T-helper 2 cell (primary cell): ENCODE measurements at places on chromosomes 5 and 9.
A peak's percentile ranks its signal among the peaks of the same experiment; 100 is the strongest.

DNA sequence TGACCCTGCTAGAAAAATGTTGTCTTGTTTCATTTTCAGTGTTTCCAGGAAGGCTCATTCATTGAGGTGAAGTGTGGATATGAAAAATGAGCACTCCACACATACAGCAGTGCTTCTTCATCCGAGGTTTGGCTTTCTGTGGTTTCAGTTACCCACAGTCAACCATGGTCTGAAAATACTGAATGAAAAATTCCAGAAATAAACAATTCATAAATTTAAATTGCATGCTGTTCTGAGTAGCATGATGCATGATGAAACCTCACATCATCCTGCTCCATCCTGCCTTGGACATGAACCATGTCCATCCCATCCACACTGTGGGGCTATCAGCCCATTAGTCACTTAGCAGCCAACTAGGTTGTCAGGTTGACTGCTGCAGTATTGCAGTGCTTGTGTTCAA is 10.4 kb upstream of the SLC45A2 start:
- no peak for DNase-seq

GRCh38 chr5:22889720-22890119 is 36.6 kb upstream of the CDH12 start:
- no peak for DNase-seq

DNA sequence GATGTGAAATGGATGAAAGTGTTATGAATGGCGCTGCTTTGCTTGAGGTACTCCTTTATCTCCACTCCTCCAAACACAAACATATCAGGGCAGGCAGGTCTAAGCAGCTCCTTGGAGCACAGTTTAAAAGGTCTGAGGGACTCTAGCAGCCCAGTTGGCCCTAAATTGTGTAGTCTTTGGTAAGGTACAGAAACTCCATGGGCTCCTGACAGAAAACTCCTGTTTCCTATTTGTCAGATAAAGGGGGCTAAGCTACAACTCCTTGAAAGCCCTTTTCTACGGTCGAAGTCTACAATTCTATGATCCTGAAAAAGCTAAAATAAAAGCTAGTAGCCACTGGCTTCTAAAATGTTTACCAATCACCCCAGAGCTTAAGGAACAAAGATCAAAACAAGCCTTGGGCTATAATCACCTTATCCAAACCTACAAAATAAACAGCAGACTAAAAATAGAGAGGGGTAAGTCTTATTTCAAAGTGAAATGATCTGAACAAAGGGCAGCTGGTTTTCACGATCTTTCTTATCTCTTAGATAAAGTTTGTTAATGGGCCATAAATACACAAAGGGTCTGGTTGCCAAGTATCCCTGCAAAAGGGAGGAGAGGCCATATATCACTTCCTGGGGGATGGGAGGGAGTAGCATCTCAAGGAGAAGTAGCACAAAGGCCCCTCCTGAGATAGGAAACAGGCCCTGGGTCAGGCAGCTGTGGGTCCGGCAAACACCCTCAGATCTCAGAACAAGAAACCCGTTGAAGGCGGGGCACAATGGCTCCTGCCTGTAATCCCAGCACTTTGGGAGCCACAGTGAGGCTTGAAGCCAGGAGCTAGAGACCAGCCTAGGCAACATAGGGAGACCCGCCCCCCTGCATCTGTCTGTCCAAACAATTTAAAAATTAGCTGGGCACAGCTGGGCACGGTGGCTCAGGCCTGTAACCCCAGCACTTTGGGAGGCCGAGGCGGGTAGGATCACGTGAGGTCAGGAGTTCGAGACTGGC is 28.3 kb upstream of the DENND4C start:
- no peak for DNase-seq

DNA sequence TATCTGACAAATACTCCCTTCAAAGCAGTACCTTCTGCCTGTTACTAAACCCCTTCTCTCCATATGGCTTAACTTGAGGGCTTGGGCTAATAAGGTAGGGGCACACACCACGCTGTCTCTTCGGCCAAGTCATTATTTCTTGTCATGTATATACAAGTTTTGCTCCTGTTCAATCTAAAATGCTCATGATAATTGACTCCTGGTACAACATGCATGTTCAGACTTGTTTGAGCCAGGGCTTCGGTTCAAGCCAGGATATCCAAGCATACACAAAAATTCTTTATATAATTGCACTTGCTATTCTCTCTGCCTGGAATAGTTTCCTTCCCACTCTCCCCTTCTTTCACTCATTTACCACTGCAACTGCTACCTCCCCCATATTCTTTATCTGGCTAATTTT is 756.0 kb upstream of the C9orf72 start:
- DNase-seq, result no peak

DNA sequence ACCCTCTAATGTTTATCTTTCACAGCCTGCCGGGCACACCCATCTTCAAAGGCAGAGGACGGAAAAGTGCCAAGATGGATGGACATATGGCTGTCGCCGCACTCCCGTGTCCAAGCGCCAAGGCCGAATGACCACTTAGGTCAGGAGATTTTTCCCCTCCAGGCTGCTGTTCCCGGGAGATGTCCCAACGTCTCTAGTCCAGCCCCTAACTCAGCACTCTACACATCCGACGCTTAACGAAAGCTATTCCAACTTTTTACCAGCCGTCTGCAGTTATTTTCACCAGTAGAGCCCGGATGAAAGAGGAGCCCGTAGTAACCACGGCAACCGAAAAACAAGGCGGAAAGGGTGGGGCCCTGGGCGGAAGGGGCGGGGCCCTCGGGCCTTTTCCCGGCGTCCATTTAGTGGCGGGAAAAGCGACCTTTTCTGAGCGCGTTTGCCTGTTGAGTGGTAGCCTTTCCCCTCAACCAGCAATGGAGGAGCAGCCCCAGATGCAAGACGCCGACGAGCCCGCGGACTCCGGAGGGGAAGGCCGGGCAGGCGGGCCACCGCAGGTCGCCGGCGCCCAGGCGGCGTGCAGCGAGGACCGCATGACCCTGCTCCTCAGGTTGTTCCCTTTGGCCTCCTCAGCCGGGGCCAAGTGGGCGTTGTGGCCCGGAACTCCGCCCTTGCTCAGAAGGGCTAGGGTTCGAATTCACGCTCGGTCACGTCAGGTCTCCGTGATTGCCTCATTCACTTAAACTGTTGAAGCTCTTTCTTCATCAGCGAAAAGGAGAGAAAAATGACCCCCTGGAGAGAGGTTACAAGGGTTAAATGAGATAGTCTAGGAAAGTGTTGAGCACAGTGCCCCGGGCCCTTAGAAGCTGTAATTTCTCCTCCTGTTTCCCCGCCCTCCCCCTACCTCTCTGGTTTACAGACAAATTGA is at the start of gene CENPH:
Gene CENPH (plus strand): TSS at position 422 of the 925 bp plus-strand sequence. CDS start 52 bp downstream, at position 474.
- peak; percentile 83 for DNase-seq

DNA sequence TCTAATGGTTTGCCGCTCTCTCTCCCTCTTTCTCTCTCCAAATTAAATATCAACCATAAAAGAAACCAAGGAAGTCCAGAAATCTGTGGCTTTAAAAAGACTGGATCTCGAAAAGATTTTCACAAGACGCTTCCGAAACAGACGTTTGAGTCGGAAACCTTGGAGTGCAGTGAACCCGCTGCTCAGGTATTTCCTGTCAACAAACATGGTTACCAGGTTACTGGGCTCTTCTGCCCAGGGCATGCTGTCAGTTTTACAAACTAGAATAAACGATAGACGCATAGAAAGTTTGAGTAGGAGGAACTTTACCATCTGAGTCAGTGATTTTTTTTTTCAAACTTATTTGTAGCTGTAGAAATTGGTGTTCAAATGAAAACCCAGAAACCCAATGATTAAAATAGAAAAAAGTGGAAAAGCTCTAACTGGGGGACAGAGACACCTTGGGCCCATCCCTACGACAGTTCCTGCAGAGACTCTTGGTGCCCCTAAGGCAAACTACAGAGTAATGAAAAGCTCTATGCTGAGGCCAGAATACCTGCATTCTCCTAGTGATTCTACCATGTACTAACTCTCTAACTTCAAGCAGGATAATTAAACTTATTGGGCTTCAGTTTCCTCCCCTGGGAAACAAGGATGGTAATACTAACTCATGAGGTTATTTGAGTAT is 90.0 kb downstream of the DOCK8 start:
- peak; percentile 55 for DNase-seq

GRCh38 chr5:144072518-144072927 is 97.9 kb downstream of the YIPF5 start:
- no peak for DNase-seq

DNA sequence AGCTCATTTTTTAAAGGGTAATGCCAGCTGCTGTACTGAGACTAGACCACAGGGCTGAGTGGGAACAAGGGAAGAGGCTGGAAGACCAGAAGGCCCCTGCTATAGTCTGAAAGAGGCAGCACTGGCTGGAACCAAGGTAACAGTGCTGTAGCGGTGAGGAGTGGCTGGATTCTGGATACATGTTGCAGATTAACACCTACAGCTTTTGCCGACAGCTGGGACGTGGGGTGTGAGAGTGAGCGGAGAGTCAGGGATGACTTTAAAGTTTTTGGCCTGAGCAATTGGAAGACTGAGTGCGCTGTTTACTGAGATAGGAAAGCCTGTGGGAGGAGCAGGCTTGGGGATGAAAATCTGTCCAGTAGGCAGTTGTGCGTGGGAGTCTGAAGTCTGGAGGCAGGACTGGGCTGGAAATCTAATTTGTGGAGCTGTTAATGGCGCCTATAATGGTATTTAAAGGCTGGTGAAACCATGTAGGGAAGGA is 26.5 kb downstream of the AQP7 start:
- no peak for DNase-seq

GRCh38 chr9:112125951-112126388 is 49.1 kb downstream of the SUSD1 start:
- no peak for DNase-seq

DNA sequence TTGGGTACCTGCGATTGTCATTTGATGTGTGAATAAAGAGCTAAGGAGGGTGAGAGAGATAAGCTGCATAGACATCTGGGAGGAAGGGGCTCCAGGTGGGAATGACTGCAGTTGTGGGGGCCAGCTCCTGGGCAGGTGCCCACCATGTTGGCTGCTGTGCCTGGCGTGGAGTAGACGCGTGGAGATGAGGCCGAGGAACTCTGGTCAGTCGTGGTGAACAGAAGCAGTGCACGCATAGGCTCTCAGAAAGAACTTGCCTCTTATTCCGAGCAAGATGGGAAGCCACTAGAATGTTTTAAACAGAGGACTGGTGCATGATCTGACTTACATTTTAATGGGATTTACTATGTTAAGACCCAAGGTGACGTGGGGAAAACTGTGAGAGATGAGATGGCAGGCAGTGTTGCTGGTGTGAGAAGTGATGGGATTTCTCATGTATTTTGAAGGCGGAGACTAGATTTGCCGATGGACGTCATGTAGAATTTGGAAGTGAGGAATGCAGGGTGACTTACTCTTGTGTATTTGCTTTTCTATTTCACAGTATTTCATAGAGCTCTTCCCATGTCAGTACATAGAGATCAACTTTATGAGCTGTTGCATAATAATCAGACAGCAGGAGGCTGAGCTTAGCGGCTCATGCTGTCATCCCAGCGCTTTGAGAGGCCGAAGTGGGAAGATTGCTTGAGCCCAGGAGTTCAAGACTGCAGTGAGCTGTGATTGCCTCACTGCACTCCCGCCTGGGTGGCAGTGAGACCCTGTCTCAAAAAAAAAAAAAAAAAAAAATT is 71.1 kb downstream of the EHMT1 start:
- DNase-seq, result no peak

DNA sequence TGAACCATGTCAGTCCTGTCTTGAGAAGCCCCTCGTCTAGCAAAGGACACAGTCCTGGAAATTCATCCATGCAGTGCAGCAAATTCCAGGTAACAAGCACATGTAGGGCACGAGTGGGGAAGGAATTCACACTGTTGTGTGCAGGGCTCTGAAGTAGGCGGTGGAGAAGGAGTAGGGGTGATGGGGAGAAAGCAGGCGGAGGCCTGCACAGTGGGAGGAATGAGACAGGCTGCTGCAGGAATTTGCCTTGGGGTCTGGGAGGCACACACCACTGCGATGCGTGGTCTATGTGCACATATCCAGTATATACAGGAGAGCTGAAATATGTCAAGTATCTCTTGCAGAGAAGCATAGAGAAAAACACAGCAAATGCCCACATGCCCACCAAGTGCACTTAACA is 249.2 kb upstream of the IRX2 start:
- DNase-seq, result no peak

GRCh38 chr5:118279540-118280294 is 708.6 kb downstream of the DTWD2 start:
- DNase-seq, result no peak

DNA sequence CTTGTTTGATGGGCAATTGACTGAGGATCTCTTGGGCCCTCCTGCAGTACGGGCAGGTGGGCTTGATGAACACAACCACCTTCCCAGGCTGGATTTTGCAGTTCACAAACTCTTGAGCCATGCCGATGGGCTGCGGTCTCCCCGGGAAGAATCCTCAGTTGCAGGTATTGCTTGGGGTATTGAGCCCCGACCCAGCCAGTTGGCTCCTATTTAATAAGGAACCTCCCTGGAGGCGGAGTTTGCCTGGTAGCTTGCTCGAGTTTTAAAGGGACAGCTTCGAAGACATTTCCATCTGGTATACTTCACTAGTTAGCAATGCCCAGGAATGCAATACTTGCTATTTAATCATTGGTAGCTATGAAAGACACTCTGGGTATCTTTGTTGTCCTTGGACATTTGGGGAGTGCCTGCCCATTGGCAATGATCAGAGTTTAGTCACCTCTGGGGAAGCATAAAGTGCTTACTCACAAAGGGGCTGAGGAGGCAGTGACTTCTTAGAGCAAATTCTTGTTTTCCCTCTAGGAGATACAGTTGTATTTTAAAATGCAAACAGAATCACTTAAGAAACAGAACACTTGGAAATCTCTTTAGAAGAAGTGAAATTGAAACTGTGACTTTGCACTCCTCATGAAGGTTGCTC is at the start of gene GLRX:
Gene GLRX (minus strand): TSS at position 185 of the 640 bp plus-strand sequence. CDS start 64 bp downstream, at position 121.
- no peak for DNase-seq

DNA sequence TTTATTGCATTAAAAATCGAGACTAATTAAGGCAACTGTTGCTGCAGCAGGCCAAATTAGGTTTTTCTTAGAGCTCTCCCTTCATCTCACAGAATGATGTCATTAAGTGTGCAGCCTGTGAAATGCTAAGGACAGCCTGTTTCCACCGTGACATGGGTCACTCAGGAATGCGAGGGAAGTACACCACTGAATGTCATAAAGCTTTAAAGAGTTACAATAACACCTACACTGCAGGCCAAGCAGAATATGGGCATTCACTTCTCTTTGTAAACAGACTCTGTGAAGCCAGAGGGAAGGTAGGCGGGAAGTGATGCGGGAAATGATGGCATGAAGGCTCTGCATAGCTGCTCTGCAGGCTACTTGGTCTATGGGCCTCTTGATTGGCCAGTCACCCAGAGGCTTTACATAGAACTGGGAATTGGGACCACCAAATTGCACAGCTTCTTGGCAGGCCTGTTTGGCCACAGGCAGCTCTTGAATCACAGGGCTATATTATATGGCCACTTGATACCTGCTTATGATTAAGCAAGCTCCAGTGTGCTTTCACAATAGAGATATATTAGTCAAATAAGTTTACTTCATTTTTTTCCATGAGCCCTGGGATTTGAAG is 28.4 kb upstream of the AOPEP start:
- no peak for DNase-seq

GRCh38 chr9:127210851-127211730 is 53.5 kb upstream of the GARNL3 start:
- DNase-seq, result no peak
